ENCODE measurements at places on chromosomes 12 and 14.

DNA sequence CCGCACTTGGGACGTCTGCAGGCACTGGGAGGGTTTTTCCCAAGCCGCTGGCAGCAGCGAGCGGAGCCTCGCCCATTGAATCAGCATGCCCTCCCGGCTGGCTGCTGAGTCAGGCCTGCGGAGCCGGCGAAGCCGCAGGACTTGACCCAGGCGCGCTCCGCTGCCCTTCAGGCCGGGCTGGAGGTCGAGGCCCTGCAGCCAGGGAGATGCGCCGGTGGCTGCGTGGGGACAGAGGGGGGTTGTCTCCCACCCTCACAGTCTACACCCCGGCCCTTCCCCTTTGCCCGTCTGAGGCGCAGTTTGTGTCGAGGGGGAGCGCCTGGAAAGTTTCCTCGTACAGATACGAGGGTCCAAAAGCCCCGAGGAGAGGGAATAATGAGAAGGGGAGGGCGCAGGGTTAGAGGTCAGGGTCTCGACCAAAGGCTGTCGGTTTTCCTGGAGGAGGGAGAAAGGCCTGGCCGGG is 759 bp upstream of the KLC1 start:
- peak; percentile 20 for DNase-seq

DNA sequence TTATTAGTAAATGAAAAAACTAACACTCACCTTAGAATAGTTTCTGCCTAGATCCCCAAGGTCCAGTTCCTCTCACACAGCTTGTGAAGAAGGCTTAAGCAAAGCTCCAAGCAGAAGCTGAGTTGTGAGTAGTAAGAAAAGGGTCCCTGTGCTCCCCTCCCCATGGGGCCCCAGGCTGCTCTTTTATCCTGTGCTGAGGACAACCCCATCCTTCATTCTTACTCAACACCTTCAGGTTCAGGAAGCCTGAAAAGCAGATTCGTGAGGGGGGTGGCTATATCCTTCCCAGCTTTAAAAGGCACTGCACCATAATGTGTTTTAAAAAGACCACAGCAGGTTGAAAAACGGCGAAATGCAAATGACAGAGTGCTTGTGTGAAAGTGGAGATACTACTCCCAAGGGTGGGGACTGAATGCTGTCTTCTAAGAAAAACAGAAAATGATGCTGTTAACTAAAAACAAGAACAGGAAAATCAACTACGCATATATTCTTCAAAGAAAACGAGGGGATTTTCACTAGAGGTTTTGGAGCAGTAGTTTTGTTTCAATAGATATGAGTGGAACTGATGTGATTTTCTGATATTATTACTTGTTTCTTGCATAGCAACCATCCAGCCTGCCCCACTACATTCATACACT is 182.7 kb downstream of the KTN1 start:
- peak; percentile 27 for DNase-seq

GRCh38 chr12:119440803-119441360 is 106.4 kb downstream of the CCDC60 start:
- no peak for DNase-seq

DNA sequence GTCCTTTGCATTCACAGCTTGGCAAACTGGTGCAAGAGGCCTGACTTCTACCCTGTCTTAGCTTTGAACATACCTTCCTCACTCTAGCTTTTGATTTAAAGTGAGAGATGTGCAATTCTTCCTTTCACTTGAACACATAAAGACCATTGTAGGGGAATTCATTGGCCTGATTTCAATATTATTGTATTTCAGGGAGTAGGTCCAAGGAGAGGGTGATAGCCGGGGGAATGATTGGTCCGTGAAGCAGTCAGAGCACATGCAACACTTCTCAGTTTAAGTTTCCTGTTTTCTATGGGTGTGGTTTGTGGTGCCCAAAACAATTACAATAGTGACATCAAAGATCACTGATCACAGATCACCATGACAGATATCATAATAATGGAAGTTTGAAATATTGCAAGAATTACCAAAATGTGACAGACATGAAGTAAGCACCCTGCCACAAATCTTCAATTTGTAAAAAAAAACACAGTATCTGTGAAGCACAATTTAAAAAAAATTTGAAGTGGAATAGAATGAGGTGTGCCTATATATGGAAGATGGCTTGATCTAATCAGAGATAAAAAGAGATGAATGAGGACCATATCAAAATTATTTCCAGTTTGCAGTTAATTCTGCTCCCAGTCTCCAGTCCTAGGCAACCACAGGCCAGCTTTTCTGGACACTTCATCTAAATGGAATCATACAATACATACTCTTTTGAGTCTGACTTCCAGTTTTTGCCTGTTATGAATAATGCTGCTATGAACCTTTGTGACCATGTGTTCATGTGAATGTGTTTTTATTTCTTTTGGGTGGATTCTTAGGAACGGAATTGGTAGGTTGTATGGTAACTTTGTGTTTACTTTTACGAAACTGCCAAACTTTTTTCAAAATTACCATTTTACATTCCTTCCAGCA is 23.2 kb downstream of the BORCS5 start:
- DNase-seq, result peak; percentile 90

GRCh38 chr14:103143506-103143905 is 20.2 kb downstream of the TNFAIP2 start:
- no peak for DNase-seq

- DNase-seq, result peak; percentile 52
Observed at GRCh38 chr12:117025481-117026151, 73.6 kb downstream of the TESC start.

GRCh38 chr12:13079440-13079906 is 24.0 kb downstream of the GSG1 start:
- DNase-seq, result no peak

DNA sequence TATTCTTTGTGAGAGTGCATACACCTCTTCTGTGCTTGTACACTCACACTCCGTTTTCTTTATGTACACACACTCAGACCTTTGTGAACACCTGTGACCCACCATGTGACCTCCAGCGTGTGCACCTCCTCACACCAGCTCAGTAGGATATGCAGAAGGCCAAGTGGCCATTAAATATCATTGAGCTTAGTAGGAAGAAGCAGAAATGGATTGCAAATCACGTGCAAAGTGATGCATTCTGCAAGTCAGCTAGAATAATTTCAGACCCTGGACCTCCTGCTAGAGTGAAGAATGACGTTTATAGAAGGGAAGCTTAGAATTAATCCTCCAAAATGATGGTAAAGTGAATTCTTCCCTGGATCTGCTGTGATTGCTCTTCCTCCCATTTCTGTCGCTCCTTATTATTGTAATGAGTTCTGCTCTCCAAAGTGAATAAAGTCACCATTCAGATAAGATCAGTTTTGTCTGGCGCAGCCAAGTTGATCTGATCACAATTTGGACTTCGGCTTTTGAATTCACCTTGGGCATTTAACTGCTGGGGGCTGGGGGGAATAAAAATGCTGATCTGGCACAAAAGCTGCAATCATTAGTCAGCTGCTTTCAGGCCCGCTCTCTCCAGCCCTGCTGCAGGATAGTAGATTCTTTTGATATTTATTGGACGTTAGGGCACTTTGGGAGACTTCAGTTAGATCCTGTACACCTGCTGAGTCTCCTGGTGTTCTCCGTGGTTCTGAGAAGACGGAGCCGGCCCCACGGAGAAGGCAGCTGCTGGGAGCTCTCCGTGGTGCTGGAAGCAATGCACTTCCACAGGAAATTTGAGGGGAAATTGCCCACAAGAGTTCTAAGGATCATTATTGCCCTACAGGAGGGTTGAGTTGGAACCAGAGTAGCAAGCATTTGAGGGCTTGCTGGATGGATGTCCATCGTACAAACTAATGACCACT is 12.4 kb upstream of the NRXN3 start:
- no peak for DNase-seq

GRCh38 chr14:76904100-76904739 is 78.0 kb downstream of the LRRC74A start:
- no peak for DNase-seq

DNA sequence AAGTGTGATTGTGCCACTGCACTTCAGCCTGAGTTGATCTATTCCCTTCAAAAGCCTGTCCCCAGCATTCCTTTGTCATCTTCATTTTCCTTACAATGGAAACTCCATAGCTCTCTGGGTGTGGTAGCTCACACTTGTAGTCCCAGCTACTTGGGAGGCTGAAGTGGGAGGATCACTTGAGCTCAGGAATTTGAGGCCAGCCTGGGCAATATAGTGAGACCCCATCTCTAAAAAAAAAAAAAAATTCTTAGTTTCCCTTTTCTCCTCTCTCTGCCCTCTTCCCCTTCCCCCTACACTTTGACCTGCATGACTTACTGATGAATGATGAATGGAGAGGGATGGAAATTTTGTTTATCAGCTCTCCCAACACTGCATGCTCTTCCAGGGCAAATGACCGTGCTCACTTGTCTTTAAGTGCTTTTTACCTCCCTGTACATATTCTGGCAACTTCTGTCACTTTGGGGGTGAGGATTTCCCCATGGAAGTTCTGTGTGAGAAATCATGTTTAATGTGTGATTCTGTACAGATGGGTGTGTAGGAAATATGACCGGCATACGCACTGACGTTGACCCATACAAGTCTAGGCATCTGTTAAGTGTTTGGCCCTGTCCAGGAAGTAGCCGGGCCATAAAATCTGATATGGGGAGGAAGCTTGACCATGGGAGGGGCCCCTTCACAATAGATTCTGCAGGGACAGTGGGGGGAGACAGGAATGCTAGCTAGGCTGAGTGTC is 65.4 kb downstream of the ZFP36L1 start:
- no peak for DNase-seq

DNA sequence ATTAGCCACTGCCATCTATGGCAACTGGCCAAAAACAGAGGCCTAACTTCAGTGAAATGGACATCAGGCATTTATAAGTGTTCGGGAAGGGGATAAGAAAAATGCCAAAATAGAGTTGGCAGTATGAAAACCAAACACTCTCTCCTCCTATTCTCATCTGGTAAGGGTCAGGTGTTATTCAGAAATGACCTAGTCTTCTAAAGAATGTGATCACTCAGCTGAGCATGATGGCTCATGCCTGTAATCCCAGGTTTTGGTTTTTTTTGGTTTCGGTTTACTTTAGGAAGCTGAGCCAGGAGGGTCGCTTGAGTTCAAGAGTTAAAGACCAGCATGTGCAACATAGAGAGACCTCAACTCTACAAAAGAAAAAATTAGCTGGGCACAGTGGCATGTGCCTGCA is 170.3 kb downstream of the GRIN2B start:
- DNase-seq, result no peak

DNA sequence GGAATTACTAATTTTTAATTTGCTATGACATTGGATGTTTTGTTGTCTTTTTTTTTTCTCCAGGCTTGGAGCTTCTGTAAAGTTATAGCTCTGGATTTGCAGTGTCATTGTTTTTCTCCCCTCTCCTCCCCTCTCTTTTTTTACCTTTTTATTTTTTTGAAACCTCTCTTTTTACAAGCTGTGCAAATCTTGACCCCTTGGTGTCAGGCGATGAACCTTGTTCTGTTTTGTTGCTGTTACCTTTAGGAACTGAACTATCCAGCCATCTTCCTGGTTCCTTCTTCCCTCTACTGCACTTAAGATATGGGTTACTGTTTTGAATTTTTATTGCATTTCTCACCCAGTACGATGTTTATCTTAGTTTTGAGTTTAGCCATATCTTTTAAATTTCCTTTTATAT is 13.7 kb downstream of the KTN1 start:
- no peak for DNase-seq

DNA sequence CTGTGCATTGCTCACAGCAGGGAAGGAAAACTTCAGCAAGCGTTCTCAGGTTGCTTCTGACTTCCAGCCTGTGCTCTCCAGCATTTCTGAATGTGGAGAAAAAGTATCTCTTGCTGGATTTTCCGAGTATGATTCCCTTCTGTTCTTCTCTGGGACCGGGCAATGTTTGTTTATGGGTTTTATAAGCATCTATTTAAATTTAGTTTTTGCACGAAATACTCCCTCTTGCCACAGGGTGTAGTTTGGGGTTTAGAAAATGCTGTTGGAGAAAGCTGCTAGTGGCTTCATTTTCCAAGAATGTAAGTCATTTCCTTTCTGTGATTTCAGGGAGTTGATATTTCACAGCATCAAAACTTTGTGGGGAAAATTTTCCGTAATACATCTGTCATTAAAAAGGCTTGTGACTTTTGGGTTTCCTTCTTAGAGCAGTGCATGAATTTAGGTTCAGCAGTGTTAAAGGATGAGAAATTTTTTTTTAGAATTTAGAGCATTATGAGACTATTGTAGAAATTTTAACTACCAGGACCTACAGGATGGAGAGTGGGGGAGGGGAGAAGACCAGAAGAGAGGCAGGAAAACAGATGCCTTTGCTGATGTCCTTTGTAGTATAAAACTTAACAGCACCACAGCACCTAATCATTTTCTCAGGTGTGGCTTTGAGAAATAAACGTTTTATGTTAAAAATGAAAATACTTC is 1.5 kb downstream of the FRMD6 start:
- DNase-seq, result peak; percentile 4

- DNase-seq, result no peak
Observed at GRCh38 chr12:54147186-54147585, 41.6 kb downstream of the SMUG1 start.

Data from CD4-positive, alpha-beta T cell treated with Interleukin-21 for 1 hour (primary cell).